ENCODE measurements at places on chromosomes 12 and 14. TPM values are rescaled to one million over a fixed set of nuclear protein-coding genes. Genes with fewer than 3 reads are reported as not detected.

The OR4E2 gene
- polyA plus RNA-seq: not detected

The PARP11 gene
- 6.8 TPM for polyA plus RNA-seq

The MYF6 gene
- not detected for polyA plus RNA-seq

The KRT74 gene
- polyA plus RNA-seq: not detected

The MDM2 gene
- polyA plus RNA-seq: 22.6 TPM

The BCL11B gene
- 5.7 TPM for polyA plus RNA-seq

The PDZRN4 gene
- not detected for polyA plus RNA-seq

The C12orf60 gene
- 1.9 TPM for polyA plus RNA-seq

The ALX1 gene
- not detected for polyA plus RNA-seq

The CCDC38 gene
- polyA plus RNA-seq: not detected

The GUCY2C gene
- polyA plus RNA-seq: not detected

The REM2 gene
- 1.3 TPM for polyA plus RNA-seq

The SLC8A3 gene
- polyA plus RNA-seq: not detected

The ARHGAP9 gene
- polyA plus RNA-seq: 173 TPM

The SYT1 gene
- not detected for polyA plus RNA-seq

The BCL2L14 gene
- 2.0 TPM for polyA plus RNA-seq

The IL23A gene
- polyA plus RNA-seq: 15.3 TPM

Data from CD4-positive, CD25-positive, alpha-beta regulatory T cell (primary cell).